ENCODE measurements at places on chromosomes 13 and 19. TPM values are rescaled to one million over a fixed set of nuclear protein-coding genes. Genes with fewer than 3 reads are reported as not detected.

The SLC1A6 gene
- total RNA-seq = not detected

The ZNF99 gene
- not detected for total RNA-seq

The FCER2 gene
- total RNA-seq = 0.14 TPM

The APOE gene
- total RNA-seq = 1.3 TPM

DNA sequence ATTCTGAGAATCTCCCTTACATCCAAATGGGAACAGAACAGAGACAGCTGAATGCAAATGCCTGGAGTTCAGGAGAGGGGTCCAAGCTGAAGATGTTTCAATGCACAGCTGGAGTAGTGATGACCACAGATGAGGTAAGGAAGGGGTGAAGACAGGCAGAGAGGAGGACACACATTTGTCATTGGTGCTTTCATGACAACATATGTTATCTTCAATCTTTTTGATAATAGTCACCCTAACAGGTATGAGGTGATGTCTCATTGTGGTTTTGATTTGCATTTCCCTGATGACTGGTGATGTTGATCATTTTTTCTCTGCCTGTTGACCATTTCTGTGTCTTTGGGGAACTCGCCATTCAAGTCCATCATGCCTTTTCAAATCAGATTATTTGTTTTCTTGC, 19.2 kb downstream of the SIGLEC7 start:
- no peak for DNase-seq

- DNase-seq = no peak
Measured at GRCh38 chr13:83136660-83137059, 745.6 kb downstream of the SLITRK1 start.

GRCh38 chr13:100300708-100301107, 211.8 kb downstream of the PCCA start:
- no peak for DNase-seq

DNA sequence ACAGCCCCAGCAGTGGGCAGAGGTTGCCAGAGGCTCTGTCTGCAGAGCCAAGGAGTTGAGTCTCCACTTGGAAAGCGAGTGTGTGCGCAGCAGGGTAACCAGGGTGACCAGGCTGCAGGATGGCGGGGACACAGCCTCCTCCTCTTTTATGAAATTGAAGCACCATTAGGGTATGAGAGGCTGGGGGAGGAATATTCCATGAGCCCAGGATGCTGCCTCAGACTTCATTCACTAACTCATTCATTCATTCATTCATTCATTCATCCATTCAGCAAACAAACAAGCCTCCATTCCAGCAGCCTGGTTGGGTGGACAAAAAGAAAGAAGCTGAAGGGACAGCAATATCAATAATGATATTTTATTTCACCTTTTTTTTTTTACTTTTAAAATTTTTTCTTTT, 6.6 kb upstream of the LMTK3 start:
- DNase-seq = no peak

DNA sequence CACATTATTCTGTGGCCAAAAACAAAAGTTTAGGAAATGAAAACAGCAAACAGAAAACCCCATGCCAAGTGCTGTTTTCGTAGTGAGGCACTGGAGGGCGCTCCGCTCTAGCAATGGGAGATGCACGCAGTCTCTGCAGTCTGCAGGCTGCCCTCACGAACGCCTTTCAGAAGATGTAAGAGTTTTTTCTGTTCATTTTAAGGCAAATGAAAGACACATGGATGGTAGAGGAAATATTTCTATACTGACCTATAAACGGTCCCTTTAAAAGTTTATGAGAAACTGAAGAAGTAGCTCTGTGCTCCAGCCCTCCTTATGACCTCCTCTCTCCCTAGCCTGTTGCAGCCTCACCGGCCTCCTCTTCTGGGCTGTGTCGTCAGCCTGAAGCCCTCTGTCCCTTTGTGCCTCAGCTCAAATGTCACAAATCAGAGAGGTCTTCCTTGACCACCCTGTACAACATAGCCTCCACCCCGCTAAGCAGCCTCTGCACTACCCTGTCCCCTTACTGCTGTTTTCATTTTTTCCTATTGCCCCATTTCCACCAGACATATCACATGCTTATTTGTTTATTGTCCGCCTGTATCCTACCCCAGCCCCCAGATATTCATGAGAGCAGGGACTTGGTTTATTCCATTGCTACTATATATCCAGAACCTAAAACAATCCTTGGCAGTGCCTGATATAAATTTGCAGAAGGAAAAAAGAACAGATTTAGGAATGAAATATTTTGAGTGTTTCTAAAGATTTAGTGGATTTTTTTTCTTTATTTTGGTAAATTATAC, 116.4 kb downstream of the TM9SF2 start:
- peak; percentile 85 for DNase-seq

DNA sequence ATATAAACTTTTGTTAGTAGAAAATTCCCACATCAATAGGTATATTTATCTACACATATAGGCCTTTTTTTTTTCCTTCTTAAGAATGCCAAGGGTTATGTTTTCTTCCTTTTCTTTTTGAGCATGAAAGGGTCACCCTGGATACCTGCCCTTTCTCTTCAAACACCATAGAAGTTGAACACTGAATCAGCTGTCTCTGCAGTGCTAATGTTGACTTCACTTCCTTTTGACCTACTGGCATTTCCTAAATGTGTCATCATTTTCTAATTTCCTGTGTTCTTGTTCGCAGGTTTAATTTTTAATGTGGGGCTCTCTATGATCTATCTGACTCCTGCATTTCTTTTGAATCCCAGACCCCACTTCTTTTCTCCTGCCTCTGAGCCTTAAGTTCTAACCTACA, 532.0 kb downstream of the GPC6 start:
- DNase-seq = no peak

Data from Karpas-422 (cell line).